GM23248 (cell line): ENCODE measurements at places on chromosomes 1 and 21. TPM values are rescaled to one million over a fixed set of nuclear protein-coding genes. Genes with fewer than 3 reads are reported as not detected.

DNA sequence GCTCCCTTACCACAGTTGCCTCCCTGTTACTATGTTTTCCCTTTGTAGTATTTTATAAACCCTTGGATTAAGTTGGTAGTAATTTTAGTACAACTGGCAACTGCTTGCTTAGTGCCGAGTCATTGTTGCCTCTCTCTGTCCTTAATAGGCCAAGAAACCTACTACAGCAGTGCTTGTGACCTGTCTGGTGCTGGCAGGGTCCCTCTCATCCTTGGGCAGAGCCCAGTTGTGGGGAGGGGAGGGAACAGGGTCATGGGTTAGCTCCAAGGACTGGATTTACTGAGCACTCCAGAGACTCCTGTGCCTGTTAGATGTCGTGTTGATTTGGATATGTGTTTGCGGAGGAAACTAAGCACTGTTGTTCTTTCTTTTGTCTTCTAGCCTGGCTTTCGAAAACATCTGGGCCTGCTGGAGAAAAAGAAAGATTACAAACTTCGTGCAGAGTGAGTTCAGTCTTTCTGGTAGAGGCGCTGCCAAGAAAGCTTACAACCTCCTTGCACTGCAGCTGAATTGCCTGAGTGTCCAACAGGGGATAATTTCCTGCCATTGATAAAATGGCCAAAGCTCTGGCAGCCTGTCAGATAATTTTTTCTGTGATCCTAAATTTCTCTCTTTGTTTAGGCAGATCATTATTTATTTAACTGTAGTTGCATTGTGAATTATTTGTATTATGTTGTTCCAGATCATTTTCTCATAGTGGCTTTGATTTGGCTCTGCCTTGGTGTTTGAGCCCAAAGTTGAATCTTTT lies 3.6 kb downstream of the UTP11 start:
- H3K27ac ChIP-seq: peak overlapping the region; percentile 21; the same call in 1 of the 2 replicates
- no peaks in the 10 kb centered on the region for H3K27me3 ChIP-seq
- peaks cover 36% of the 10 kb centered on the region for H3K36me3 ChIP-seq
- H3K4me3 ChIP-seq: no peak overlapping the region

DNA sequence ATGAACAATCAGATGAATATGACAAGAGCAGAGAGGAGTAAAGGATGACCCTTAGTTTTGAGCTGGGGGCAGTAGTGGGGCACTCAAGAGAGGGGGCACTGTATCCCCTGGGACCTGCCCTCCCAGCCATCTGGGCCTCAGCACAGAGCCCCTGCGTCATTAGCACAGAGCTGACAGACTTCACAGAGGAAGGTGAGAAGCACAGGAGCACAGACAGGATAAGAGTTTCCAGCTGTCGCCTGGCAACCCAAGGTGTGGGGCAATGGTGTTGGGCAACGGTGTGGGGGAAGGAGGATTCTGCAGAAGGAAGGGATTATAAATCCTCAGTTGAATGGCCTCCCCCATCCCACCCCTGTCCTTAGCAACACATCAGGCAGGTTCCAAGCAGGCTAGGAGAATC lies 30.2 kb downstream of the RAB3B start:
- no peak overlapping the region for H3K27ac ChIP-seq
- H3K36me3 ChIP-seq: peaks cover 11% of the 10 kb centered on the region
- H3K27me3 ChIP-seq: no peaks in the 10 kb centered on the region

Gene ALPL
- total RNA-seq: not detected in 2 replicates

Gene RPTN
- not detected in 2 replicates for total RNA-seq

Gene KCNJ15
- total RNA-seq: 1.2 and 2.1 TPM in 2 replicates
